ENCODE measurements at places on chromosomes 7 and 10.
A peak's percentile ranks its signal among the peaks of the same experiment; 100 is the strongest.

GRCh38 chr7:28853150-28853549, 105.0 kb downstream of the TRIL start:
- DNase-seq = no peak

GRCh38 chr7:157855452-157856213, 518.8 kb downstream of the DNAJB6 start:
- no peak for DNase-seq

DNA sequence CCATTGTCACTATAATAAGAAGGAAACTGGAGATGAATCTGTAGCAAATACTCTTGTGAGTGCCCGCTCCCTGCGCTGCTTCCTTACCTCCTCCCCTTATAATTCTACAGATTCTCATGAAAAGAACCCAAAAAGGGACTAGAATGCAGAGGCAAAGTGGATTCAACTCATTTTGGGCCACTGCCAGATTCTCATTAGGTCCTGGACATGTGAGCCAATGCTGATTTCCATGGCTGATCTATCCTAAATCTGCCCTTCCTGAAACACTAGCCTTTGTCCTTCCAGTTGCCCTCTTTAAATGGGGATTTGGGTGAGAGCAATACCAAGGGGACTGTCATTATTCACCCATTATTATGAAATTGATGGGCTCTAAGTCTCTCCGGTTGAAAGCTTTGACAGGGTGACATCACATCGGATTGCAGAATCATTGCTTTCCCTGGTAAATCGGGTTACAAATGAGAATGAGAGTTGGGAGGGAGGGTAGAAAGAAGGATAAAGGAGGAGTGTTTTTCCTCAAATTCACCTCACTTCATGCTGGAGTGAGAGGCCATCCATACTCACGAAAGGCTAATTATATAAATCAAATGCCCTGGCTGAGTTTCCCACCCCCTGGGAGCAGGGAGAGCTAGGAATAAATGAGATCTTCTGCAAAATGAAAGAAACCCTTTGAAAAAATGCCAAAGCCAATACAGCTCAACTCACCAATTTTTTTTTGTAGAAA, 37.5 kb downstream of the PTN start:
- DNase-seq = no peak

GRCh38 chr10:132100091-132100481, 34.3 kb downstream of the JAKMIP3 start:
- no peak for DNase-seq

- peak; percentile 31 for DNase-seq
Measured at GRCh38 chr7:815284-816216, 16.7 kb upstream of the SUN1 start.

GRCh38 chr7:103821092-103821491, 168.4 kb downstream of the RELN start:
- no peak for DNase-seq

DNA sequence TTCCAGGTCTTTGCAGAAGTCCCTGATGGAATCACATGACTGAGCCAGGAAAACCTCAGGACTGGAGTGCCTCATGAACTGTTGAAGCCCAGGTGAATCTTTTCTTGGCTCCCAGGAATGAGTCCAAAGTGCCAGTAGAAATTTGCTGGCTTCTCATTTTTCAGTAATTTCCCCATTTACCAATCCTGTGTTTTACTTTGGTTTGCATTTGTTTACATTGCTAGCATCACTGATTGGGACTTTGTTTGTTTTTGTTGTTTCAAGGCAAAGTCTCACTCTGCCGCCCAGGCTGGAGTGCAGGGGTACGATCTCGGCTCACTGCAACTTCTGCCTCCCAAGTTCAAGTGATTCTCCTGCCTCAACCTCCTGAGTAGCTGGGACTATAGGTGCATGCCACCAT, 1.6 kb upstream of the ZNF12 start:
- DNase-seq = no peak

- no peak for DNase-seq
Measured at GRCh38 chr7:128398841-128399135, 11.0 kb downstream of the IMPDH1 start.

Data from activated T-cell treated with anti-CD3 and anti-CD28 coated beads, Interleukin-2, amount 50 U/mL, for 1 hour (primary cell).